ENCODE measurements at places on chromosomes 2 and 18.

GRCh38 chr2:44559108-44559507 is 197.4 kb downstream of the CAMKMT start:
- no peak for DNase-seq
- peaks cover under 1% of the 10 kb centered on the region for H3K4me1 ChIP-seq
- no peak overlapping the region for H3K27ac ChIP-seq
- no peak overlapping the region for H3K4me3 ChIP-seq
- no peaks in the 10 kb centered on the region for H3K36me3 ChIP-seq

- H3K4me1 ChIP-seq = no peaks in the 10 kb centered on the region
- H3K36me3 ChIP-seq = no peaks in the 10 kb centered on the region
- H3K27ac ChIP-seq = no peak overlapping the region
- peaks cover 50% of the 10 kb centered on the region for H3K27me3 ChIP-seq
- peak overlapping the region; percentile 64 for H3K4me3 ChIP-seq
These were observed 4.7 kb downstream of the NRP2 start for GRCh38 chr2:205686783-205687640.

- no peaks in the 10 kb centered on the region for H3K36me3 ChIP-seq
- H3K4me3 ChIP-seq = no peak overlapping the region
- no peak for DNase-seq
These were observed 49.3 kb upstream of the RAB6D start for GRCh38 chr2:131413148-131413747.

GRCh38 chr2:108922141-108922915 is 66.7 kb downstream of the EDAR start:
- no peak for DNase-seq
- H3K27ac ChIP-seq = no peak overlapping the region
- no peaks in the 10 kb centered on the region for H3K4me1 ChIP-seq
- no peak overlapping the region for H3K4me3 ChIP-seq
- no peaks in the 10 kb centered on the region for H3K36me3 ChIP-seq

DNA sequence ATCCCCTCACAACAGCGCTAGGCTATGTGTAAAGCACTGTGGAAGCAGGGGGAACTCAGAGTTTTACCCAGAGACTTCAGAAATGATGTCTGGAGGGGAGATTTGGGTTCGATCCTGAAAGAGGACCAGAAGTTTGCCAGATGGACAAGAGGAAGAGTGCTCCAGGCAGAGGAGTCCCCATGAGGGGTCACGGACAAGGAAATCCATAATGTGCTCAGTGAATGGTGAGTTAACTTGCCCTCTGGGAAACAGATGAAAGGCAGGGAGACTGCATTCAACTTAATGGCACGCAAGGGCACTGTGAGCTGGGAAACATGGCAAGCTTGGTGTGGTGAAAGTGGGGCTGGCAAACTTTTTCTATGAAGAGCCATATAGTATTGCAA is 6.0 kb upstream of the ASAP2 start:
- no peaks in the 10 kb centered on the region for H3K27me3 ChIP-seq
- no peak overlapping the region for H3K27ac ChIP-seq
- no peak for DNase-seq
- no peak overlapping the region for H3K4me3 ChIP-seq

DNA sequence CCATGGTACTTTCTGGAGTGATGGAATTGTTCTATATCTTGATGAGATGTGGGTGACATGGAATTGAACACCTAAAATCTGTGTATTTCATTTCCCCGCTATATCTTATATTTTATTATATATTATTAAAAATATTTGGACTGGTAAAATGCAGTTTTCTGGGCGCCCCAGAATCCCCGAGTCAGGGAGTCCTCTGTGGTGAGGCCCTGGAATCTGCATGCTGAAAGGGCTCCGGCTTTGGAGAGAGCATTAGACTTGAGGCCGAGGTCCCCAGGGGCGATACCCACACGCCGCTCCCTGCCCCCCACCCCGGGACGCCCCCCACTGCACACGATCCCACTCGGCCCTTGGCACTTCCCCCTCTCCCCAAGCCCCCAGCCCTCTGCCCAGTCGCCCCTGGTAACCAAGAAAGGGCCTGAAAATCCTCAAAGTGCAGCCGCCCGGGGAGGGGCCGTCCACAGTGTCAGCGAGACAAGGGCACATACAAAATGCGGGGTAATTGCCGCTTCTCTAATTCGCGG is 126.0 kb downstream of the ZFP36L2 start:
- peak overlapping the region; percentile 82 for H3K27ac ChIP-seq
- H3K4me3 ChIP-seq = peak overlapping the region; percentile 74
- peaks cover 5% of the 10 kb centered on the region for H3K4me1 ChIP-seq
- H3K27me3 ChIP-seq = no peaks in the 10 kb centered on the region

All from psoas muscle (tissue), 8 donors.